ENCODE measurements at places on chromosomes 4 and X.

GRCh38 chrX:66408507-66408906, 230.4 kb downstream of the EDA2R start:
- no peak for DNase-seq

- DNase-seq: no peak
Observed at GRCh38 chrX:110008011-110008635, 5.2 kb downstream of the TMEM164 start.

- no peak for DNase-seq
Observed at GRCh38 chr4:129515356-129515755, 419.4 kb downstream of the C4orf33 start.

DNA sequence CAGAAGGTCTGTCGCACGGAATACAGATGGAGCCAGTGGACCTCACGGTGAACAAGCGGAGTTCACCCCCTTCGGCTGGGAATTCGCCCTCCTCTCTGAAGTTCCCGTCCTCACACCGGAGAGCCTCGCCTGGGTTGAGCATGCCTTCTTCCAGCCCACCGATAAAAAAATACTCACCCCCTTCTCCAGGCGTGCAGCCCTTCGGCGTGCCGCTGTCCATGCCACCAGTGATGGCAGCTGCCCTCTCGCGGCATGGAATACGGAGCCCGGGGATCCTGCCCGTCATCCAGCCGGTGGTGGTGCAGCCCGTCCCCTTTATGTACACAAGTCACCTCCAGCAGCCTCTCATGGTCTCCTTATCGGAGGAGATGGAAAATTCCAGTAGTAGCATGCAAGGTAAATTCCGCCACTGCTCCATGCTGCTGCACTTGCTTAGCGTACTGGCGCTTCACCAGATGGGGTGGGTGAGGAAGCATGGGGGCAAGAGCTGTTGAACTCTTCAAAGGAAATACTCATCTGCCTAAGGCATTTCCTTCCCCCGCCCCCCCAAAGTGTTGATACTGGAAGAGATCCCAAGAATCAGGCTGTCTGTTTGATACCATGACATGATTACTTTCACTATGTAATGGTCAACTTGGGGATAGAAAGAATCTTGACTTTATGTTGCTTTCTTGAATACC, 24.8 kb downstream of the KLF3 start:
- DNase-seq: no peak

DNA sequence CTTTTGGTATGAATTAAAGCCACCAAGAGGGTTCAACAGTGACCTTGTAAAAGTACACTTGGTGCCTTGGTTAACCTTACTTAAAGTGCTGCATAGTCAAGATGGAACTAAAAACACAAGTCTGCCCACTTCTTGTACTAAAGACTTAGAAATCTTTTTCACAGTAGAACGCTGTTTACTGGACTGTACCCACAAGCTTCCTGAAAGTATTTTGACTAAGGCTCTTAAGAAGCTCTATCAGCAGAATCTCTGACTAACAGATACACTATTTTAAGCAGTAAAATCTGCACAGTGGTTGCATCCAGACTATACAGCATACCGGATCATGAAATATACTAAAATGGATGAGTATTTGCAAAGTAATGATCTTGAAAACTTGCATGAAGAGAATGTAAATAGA, 7.2 kb downstream of the RAB28 start:
- no peak for DNase-seq

GRCh38 chrX:19718642-19719041, 168.8 kb downstream of the SH3KBP1 start:
- no peak for DNase-seq

DNA sequence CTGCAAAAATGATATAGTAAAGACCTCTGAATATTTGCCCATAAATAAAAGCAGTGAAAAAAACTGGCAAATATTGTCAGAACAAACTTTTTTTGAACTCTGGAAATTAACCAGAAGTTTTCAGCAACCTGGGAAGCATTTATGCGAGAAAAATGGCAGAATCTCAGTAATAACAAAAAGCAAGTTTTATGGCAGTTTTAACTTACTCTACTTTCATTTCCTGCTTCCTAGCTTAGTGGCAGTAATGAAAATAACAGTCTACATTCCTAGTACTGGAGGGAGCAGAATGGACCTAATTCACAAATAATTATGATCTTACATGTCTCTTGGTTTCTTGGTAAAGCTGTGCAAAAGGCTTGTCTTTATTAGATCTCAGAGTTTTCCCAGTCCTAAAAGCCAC, 460.1 kb downstream of the NAF1 start:
- DNase-seq: no peak

Data from NCI-H446 (cell line).